Cardiac septum (tissue), 1 donor: ENCODE measurements at places on chromosomes 2 and 18.

GRCh38 chr2:235232449-235233433 is 261.1 kb upstream of the AGAP1 start:
- DNase-seq = no peak

GRCh38 chr2:238165288-238165921 is 6.6 kb downstream of the ERFE start:
- DNase-seq = peak; percentile 74

DNA sequence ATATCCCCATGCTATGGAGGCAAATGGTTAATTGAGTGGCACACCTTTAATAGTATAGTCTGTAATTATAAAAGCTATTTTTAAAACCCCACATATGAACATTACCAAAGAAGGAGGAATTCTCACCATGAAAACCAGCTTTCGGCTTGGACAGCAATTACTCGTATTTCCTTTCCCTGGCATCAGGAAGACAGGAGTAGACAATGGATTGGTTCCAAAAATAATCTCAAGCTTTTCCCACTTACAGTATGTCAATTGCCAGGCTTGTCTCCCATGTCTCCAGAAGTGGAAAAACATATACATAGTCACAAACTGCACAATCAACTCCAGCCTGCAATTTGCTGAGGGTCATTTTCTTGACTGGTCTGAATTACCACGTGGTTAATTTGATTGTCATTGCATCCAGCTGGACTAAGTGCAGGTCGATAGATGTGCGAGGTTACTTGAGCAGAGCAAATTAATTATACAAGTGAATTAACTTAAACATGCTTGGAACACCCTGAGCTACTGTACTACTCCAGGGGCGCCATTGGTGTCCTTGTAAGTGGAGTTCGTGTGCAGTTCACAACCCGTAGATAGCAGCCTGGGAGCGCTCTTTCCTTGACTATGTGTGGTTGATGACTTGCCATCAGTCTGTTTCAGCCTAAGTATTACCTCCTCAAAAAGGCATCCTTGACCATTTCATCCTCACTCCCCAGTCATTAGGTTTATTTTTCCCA is 124.3 kb upstream of the PELI1 start:
- no peak for DNase-seq

- DNase-seq = no peak
These were observed 7.2 kb downstream of the ARHGAP25 start for GRCh38 chr2:68741805-68742306.

GRCh38 chr2:222668494-222669154 is 2.8 kb upstream of the MOGAT1 start:
- no peak for DNase-seq

DNA sequence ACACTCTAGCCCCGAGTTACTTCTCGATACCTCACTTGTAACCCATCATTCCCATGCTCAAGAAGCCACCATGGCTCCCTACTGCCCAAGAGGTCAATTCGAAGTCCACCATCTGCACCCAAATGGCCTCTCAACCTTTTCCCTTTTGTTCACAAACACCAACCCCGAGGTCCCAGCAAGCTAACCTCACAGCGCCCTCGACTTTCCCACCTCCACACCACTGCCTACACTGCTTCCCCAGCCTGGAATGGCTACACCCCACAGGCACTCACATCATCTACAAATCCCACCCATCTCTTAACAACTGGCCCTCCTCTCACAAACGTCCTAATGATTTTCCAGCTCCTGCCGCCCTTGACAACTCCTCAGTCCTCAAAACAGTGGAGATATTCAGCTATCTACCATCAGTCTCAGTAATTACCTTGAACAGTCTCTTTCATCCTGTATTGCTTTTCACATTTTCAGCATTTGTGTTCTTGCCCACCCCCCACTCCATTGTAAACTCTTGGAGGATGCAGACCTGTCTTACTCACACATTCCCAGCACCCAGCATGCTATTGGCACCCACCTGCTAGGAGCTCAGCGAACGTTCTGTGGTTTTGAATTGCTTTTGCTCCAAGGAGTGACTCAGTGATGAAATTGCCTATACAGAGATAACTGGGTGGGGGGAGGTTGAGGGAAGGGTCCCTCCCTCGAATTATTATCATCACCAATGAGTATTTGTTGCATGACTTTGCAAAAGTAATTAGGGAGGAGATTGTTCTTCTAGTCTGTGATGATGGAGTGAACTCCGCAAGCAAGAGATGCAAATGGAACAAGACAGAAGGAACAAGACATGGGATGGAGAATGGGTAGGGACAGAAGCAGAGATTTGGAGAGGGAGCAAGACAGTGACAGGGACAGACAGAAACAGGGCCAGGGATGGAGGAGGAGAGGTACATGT is 106.8 kb downstream of the CYP26B1 start:
- DNase-seq = no peak
